ENCODE measurements at places on chromosomes 16 and 17.

- DNase-seq = no peak
Measured at GRCh38 chr17:4005296-4006164, 41.3 kb upstream of the ATP2A3 start.

DNA sequence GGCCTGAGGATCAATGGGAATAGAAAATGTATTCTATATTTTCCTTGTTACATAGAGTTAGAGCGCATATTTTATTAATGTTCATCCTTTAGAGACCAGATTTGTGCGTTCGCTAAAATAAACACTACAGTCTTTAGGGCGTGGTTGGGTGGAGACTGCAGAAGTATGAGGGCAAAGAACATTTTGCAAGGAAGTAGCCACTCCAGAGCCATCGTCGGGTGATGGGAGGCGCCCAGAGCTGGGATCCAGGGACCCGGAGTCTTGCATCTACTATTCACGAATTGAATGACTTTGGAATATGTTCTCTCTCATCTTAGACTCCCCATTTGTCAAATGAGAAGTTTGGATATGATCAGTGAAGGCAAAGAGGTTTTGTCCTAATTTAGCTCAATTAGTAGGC lies 154.2 kb upstream of the IRX6 start:
- no peak for DNase-seq

DNA sequence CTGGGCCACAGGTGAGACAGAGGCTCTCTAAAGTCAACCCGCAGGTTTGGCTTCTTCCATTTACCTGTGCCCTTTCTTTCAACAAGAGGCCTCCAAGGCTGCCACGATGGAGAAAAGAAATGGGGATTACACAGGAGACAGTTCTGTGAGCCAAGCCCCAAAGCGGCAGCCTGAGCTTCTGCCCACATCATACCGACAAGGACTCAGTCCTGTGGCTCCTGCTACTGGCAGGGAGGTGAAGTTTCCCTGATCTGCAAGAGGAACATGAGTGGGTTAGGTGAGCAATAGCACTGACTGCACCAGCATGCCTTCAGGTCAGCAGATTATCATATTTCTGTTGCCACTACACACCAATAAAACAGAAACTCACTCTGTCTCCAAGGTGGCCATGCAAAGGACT lies 800.0 kb downstream of the KCNJ18 start:
- DNase-seq = no peak

DNA sequence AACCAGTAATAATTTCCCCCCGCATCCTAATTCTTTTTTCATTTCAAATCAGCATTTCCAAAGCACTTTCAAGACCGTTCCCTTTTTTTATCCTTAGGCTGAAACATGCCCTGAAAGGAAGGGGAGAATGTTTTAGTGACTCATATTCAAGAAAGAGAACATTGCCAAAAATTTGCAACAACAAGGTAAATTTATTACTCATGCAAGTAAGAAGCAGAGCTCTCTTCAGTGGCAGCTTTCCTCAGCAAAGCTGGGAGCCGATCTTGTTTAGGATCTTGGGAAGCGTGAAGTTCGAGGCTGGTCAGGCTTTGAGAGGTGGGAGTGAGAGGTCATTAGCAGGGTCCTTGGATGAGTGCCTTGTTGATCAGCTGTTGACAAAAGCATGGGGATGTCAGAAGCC lies 129.5 kb downstream of the PRKCA start:
- no peak for DNase-seq

- no peak for DNase-seq
Measured at GRCh38 chr16:285146-286055, 2.4 kb downstream of the PDIA2 start.

DNA sequence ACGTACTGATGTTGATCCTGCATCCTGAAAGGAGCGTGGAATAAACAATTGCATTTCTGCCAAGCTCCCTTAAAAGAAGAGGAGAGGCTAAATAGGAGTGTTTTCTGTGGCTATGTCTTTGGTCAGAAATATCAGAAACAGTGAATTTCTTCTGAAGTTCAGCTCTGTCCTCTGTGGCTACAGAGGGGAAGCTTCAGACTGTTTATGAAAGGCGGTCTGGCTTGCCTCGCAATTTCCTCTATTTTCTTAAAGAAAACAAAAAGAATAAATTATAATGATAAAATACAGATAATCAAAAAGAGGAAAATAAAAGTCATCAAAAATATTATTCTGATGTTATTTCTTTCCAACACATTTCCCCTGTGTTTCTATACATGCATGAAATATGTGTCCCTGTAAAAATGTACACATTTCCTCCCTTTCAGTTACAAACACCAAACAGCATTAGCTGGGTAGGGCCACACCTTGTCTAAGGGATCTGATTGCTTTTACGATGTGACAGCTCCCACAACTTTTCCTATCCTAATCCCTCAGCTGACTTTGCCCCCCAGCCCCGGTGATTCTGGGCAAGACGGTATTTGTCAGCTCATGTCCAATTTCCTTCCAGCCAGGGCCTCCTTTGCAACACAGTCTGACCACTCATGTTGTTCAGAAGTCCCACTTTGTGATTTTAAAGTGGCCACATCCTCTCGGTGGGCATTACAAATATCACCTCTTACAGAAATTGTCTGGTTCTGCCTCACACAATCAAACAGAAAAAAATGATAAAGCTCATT lies 439.0 kb downstream of the HS3ST3B1 start:
- DNase-seq = no peak

- DNase-seq = no peak
Measured at GRCh38 chr16:73846007-73846330, 450.6 kb upstream of the PSMD7 start.

GRCh38 chr17:51652529-51652928 lies 392.2 kb downstream of the UTP18 start:
- DNase-seq = no peak

GRCh38 chr17:8494506-8495111 lies 58.9 kb downstream of the NDEL1 start:
- DNase-seq = peak; percentile 53

DNA sequence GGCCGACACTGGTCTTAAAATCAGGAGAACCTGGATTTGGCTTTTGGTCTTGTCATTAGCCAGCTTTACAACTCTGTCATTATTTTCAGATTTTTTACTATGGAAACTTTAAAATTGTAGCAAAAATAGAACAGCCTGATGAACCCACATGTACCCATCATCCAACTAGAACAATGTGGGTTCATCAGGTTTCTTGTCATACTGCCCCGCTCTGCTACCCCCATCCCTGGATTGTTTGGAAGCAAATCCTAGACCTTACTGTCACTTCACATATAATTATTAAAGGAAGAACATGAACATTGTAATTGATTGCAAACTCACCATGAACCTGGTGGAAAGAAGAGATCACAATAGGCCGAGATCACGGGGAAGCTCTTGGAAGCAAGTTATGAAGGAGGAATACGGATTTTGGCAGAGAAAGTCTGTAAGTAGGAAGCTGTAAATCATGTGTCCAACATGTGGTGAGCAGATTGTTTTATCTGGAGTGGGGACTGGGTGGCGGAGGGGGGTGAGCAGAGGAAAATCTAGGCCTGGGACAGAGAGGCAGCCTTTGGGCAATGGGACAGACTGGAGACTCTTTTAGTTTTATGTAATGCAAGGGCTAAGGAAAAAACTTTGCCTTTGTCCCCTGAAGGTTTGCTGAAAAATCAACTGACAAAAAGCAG lies 67.0 kb downstream of the PITPNC1 start:
- DNase-seq = peak; percentile 22

DNA sequence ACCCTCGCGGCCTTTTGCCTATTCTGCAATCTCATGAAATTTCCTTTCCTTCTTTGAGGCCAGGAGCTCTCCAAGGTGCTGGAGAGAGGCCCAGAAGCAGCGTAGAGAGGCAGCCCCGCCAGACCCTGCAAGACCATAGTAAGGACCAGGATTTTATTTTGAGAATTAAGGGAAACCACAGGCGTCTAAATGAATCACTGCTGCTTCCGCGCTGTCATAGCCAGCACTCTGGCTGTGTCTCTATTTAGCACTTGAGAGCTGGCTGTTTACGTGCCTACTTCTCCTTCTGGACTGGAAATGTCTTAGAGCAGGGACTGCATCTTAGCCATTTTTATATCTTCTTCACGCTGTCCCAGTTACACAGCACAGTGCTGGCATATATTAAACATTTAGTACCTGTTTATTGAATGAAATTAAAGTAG lies 37.6 kb upstream of the PIRT start:
- no peak for DNase-seq

DNA sequence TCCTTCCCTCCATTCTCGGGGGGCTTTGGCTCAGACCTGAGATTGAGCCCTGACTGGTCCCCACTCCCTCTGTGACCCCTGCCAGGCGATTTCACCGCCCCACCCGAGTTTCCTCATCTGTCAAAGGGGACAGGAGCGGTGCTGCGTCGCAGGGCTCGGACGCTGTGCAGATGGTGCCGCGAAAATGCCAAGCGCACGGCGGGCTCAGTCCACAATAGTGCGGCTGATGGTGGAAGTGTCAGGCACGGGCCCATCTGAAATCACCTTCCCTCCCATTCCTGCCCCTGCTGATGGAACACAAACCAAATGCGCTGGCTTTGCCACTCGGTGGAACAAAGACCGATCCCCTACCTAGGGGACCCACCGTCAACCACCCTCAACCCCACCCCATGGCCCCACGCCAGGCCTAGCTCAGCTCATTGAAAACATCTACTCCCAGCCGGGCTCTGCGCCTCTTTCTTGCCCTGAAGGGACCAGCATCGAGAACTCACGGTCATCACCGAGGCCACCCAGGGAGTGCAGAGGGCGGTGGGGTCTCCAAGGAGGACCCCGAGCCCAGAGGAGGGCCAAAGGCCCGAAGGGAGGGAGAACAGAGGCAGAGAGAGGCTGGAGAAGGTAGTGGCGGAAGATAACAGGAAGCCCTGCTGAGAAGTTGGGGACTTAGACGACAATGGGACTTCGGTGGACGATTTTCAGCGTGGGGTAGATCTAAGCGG lies 1.4 kb downstream of the CARHSP1 start:
- DNase-seq = no peak

Measured in upper lobe of right lung (tissue), 1 donor.